ENCODE measurements at places on chromosomes 4 and X. TPM values are rescaled to one million over a fixed set of nuclear protein-coding genes. Genes with fewer than 3 reads are reported as not detected.

The IL1RAPL1 gene
- 1.3 TPM for polyA plus RNA-seq

The GPR119 gene
- polyA plus RNA-seq = not detected

The BCOR gene
- 65.8 TPM for polyA plus RNA-seq

The GAGE1 gene
- polyA plus RNA-seq = not detected

The P2RY8 gene
- 0.58 TPM for polyA plus RNA-seq

The SYP gene
- polyA plus RNA-seq = 3.5 TPM

The KIF4A gene
- polyA plus RNA-seq = 17.7 TPM

The KCND1 gene
- 4.3 TPM for polyA plus RNA-seq

The ALPK1 gene
- polyA plus RNA-seq = 20.7 TPM

The UGT2B7 gene
- 15.8 TPM for polyA plus RNA-seq

The MPP1 gene
- 42.2 TPM for polyA plus RNA-seq

The FAM47E gene
- polyA plus RNA-seq = 7.8 TPM

The AMTN gene
- 0.49 TPM for polyA plus RNA-seq

The PWWP3B gene
- polyA plus RNA-seq = 6.1 TPM

The TNIP3 gene
- 1.5 TPM for polyA plus RNA-seq

The BMP15 gene
- polyA plus RNA-seq = 0.16 TPM

The ADGRG2 gene
- polyA plus RNA-seq = 2.5 TPM

The PCSK1N gene
- polyA plus RNA-seq = 3.5 TPM

The GLRA3 gene
- polyA plus RNA-seq = not detected

The CTAG1A gene
- not detected for polyA plus RNA-seq

The AR gene
- 9.6 TPM for polyA plus RNA-seq

The UCHL1 gene
- polyA plus RNA-seq = 15.5 TPM

The AGTR2 gene
- polyA plus RNA-seq = 1.0 TPM

The SPATA18 gene
- polyA plus RNA-seq = 8.1 TPM

The MTTP gene
- 0.42 TPM for polyA plus RNA-seq

The TMPRSS11F gene
- polyA plus RNA-seq = 0.05 TPM

Measured in right lung (tissue), 10 donors.